ENCODE measurements at places on chromosomes 7 and 10.

GRCh38 chr7:42070068-42070467 is 166.9 kb downstream of the GLI3 start:
- DNase-seq, result no peak

GRCh38 chr10:100986952-100987684 is at the start of the genes MRPL43 and TWNK:
Gene MRPL43, minus strand, starts transcription at chr10:100987497. Its CDS starts 54 bp downstream, at chr10:100987443.
Gene TWNK, plus strand, starts transcription at chr10:100987543. Its CDS starts 668 bp downstream, at chr10:100988211.
- peak; percentile 48 for DNase-seq

- DNase-seq, result no peak
Measured at GRCh38 chr7:81075150-81075549, 156.3 kb upstream of the SEMA3C start.

DNA sequence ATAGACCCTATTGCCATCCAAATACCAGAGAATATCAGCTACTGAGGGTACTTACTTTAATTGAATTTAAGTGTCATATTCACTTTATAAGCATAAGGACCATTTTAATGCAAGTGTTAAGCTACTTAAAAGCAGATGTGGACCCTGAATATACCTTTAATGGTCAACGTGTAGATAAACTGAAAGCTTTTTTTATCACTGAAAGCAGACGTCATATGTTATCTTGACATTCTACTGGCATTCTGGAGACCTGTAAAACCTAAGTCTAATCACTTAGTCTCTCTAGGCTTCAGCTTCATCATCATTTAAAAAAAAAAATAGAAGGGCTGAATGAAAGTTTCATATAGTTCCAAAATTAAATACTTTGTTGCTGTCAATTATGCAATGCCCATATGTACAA is 116.5 kb downstream of the ELAPOR2 start:
- no peak for DNase-seq

DNA sequence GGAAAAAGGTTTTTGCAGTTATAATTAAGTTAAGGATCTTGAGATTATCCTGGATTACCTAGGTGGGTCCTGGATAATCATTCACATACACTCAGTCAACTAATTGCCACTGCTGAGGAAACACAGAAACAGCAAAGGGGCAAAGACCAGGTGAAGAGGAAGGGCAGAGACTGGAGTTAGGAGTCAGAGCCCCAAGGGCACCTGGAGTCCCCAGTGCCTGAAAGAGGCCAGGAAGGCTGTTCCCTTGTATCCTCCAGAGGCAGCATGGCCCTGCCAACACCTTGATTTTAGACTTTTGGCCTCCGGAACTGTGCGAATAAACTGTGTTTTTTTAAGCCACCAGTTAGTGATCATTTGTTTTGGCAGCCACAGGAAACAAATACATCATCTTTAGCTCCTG is 24.6 kb downstream of the PRR15 start:
- DNase-seq, result no peak

GRCh38 chr10:1538121-1538520 is 199.2 kb downstream of the ADARB2 start:
- DNase-seq, result no peak

- no peak for DNase-seq
Measured at GRCh38 chr10:76422769-76423168, 991.3 kb downstream of the LRMDA start.

DNA sequence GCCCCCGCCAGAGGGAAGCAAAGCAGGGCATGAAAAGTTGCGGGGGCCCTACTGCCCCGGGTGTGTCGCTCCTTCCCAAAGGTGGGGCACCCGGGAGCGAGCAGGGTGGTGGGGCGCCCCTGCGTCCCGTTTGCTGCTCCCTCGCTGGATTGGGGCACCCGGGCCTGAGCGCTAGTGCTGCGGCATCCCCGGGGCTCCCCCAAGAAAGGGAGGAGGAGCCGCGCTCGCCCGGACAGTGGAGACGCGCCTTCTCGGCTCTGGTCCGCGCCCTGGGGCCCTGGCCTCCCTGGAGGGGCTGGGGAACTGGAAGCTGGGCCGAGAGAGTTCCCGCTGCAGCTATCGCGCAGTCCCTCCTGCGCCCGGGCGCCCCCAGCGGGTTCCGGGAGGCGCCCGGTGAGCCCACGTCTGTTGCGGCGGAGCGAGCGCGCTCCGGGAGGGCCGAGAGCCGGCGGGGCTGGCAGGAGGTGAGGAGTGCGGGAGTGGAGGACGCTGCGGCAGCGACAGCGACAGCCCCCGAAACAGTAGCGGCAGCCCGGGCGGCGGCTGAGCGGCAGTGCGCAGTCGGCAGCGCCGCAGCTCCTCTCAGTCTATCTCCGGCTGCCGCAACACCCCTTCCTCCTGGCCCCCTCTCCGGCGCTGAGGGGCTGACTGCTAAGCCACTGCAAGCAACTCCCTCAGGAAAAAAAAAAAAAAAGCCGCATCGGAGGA is 504 bp upstream of the BMPER start:
- peak; percentile 40 for DNase-seq

GRCh38 chr7:129213828-129214227 is 11.0 kb upstream of the AHCYL2 start:
- no peak for DNase-seq

DNA sequence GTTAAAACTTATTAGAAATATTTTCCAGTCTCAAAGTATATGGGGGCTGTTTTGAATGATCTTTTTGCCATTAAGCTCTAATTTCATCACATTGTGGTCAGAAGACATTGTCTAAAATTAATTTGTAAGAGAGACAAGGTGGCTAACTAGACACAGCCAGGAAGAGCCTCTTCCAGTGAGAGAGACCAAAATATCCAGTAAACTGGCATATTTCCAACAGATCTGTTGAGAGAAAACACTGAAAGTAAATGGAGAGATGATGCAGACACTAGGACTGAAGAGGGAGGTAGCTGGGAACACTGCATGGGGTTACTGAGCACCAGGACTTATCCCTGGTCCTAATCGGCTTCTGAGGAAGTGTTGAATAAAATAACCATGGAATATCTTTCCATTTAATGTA is 101.5 kb upstream of the TAS2R16 start:
- DNase-seq, result no peak

DNA sequence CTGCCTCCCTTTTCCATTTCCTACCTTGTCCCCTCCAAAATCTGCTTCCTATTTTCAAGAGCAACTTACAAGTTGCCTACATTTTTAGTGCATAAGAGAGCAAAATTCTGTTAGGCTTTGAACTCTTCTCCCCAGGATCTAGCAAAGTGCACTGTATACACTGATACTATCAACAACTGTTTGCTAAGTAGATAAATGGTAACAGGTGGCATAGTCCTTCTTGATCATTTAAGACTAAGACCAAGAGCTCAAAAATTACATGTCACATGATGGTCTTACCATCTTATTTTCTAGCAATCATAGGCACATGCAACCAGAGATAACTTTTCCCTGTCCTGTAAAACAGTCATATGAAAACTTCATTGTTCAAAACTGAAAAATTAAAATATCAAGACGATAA is 16.2 kb downstream of the FAM3C start:
- no peak for DNase-seq

DNA sequence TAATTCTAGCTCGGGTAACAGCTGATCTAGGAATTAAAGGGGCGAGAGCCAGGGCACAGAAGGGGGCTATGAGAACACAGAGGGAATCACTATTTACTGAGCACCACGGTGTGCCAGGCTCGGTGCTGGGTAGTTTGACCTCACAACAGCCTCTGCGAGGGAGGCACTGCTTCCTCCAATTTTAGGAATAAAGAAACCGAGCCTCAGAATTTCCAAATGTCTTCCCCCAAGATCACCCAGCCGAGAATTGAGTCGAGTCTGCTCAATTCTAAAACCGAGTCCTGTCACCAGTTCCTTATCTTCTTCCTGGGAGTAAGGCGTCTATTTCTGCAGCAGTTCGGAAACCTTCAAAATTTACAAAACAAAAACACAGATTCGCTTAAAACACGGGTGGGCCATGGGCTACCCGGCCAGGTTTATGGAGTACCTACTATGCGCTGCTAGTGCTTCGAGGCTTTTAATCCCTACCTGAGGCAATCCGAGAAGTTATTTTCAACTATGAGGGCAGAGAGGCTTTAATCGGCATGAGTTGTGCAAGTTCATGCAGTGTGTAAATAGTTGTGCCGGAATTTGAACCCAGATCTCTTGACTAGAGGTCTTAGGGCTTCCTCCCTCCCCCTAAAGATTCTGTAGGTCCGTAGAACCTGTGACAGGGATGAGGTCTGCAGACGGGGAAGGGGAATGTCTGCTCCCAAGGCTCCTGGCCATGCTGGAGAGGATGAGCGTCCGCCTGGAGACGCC is 872 bp upstream of the HMX2 start:
- DNase-seq, result no peak

GRCh38 chr10:32139223-32140073 is 83.2 kb upstream of the KIF5B start:
- no peak for DNase-seq

DNA sequence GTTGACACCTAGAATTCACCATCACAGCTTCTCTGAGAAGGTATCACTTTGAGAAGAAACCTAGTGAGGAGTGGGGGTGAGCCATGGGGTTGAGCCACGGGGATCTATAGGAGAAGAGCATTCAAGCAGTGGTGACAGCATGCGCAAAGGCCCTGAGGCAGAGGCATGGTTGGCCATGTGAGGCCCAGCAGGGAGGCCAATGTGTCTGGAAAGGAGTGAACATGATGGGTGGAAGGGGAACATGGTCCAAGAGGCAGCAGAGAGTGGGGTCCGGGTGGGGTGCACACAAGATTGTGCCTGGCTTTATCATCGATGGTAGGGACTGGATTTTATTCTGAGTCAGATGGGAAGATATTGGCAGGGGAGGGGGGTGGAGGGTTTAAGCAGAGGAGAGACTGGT is 36.0 kb upstream of the LEP start:
- DNase-seq, result no peak

DNA sequence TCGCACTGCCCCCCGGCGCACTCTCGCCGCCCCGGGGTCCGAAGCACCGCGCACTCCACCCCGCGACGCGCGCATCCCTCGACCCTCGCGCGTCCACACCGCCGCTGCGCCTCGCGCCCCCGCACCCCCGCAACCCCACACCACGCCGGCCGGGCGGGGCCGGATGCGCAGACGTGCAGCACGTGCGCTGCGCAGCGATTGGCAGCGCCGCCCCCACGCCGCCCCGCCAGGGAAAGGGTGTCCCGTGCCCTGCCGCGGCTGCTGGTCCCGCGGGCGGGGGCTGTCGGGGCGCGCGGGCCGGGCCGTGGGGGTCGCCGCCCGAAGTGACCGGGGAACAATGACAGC is 53.7 kb upstream of the KDM7A start:
- no peak for DNase-seq

DNA sequence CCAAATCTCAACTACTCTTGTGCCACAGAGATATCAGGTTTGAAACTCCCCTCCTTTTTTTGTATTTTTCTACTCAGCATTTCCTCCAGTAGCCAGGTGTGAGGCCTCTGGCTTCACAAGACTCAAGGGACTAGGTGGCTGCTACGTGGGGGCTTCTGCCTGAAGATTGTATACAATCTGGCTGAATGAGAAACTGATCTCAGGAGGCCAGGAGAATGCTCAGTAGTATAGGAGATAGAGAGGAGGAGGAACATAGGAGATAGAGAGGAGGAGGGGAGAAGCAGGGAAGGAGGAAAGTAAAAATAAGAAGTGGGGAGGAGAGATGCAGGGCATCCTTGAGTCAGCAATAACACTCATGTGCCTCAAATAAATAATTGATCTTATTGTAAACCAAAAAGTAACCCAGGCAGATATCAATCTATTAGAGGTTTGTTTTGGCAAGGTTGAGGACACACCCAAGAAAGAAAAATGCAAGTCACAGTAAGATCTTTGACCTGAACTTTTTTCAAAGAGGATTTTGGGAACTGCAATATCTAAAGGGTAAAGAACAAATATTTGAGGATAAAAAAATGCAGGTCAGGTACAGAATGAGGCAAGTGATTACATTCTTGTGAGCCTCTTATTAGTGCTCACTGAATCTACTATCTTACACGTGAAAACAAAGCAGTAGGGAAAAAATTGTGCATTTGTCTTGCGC is 36.8 kb downstream of the AKR1C8 start:
- no peak for DNase-seq

- DNase-seq, result no peak
Measured at GRCh38 chr7:102044984-102045673, 227.7 kb downstream of the CUX1 start.

DNA sequence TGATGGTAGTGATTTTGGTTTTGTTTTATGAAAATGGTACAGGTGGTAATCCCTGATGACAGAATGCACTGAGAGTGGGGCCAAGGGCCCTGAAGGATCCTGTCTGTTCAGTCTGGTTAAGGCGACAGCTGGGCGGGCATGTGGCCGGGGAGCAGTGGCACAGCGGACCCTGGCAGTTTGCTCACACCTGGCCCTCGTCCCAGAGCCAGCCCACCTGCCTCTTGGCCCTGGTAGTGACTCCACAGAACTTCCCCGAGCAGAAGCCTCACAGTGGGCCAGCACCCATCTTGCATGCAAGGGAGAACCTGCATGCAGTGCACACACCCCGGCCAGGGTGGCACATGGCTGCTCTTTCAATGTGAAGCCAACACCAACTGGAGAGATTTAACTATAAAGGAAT is 82.8 kb downstream of the ALOX5 start:
- DNase-seq, result no peak

DNA sequence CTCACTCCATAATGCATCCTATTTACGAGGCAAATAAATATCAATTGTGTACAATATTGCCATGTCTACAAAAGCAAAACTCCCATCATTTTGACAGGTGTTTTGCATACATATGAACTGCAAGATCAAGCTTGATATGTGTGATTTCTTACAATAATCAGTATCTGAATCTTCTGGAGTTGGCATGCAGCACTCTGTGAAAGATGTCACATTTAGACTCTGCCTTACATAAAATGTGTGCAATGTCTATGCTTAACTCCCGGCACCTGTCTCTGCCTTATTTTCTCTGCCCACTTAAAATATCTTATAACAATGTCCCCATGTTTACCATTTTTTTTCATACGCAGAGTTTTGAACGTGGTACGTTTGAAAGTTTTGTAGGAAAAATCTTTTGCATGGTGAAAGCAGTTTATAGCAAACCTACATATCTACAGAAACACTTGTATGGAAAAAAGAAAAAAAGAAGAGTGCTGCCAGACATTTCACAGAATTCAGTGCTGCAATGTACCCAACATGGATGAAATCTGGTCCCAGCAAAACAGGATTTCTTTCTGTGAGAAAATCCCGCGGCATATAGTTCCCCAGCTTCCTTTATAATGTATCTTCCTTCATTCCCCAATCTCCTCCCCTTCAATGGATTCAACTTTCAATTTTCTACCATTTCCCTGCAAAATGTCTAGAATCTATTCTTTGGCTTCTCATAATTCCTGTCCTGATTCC is 114.1 kb upstream of the NRP1 start:
- no peak for DNase-seq
